Neural cell (in vitro differentiated cells): ENCODE measurements at places on chromosomes 12 and 14. TPM values are rescaled to one million over a fixed set of nuclear protein-coding genes. Genes with fewer than 3 reads are reported as not detected.

The SLC6A15 gene
- polyA plus RNA-seq = 11.4 and 13.3 TPM in 2 replicates

The KRT86 gene
- not detected in 2 replicates for polyA plus RNA-seq

The CLEC12A gene
- polyA plus RNA-seq = not detected in 2 replicates

The KRT78 gene
- not detected in 2 replicates for polyA plus RNA-seq

The SLC7A7 gene
- polyA plus RNA-seq = not detected in 2 replicates

The SERPINA1 gene
- not detected in 2 replicates for polyA plus RNA-seq

The AGAP2 gene
- 19.3 and 24.9 TPM in 2 replicates for polyA plus RNA-seq

The TAS2R9 gene
- 0.32 and 1.6 TPM in 2 replicates for polyA plus RNA-seq

The TFCP2 gene
- 27.0 and 28.6 TPM in 2 replicates for polyA plus RNA-seq

The EML5 gene
- 23.6 and 27.5 TPM in 2 replicates for polyA plus RNA-seq

The BCAT1 gene
- polyA plus RNA-seq = 26.1 and 31.3 TPM in 2 replicates

The FAM186B gene
- polyA plus RNA-seq = not detected in 2 replicates

The DNAJC22 gene
- polyA plus RNA-seq = 0.54 and 1.1 TPM in 2 replicates

The RAD9B gene
- 0.68 and 0.90 TPM in 2 replicates for polyA plus RNA-seq

The TAS2R19 gene
- 5.7 and 11.2 TPM in 2 replicates for polyA plus RNA-seq

The COX8C gene
- not detected in 2 replicates for polyA plus RNA-seq

The GLIPR1L1 gene
- polyA plus RNA-seq = not detected in 2 replicates

The NTN4 gene
- polyA plus RNA-seq = 8.2 and 12.4 TPM in 2 replicates

The UBE2N gene
- polyA plus RNA-seq = 168 and 172 TPM in 2 replicates

The BHLHE41 gene
- 0.12 TPM in 1 of 2 replicates, not detected in the other for polyA plus RNA-seq

The PIWIL1 gene
- not detected in 2 replicates for polyA plus RNA-seq

The SLC8A3 gene
- 2.9 and 5.0 TPM in 2 replicates for polyA plus RNA-seq

The PPP1R1A gene
- polyA plus RNA-seq = 28.9 and 29.6 TPM in 2 replicates

The EIF5 gene
- polyA plus RNA-seq = 165 and 188 TPM in 2 replicates

The SRRM4 gene
- polyA plus RNA-seq = 9.9 and 10.5 TPM in 2 replicates

The SLC25A47 gene
- polyA plus RNA-seq = 0.44 TPM in 1 of 2 replicates, not detected in the other

The TAS2R14 gene
- polyA plus RNA-seq = 13.5 and 14.9 TPM in 2 replicates

The HOTAIR gene
- not detected in 2 replicates for polyA plus RNA-seq

The SYT1 gene
- 103 and 106 TPM in 2 replicates for polyA plus RNA-seq

The CAPZA3 gene
- polyA plus RNA-seq = not detected in 2 replicates

The KLHL33 gene
- polyA plus RNA-seq = not detected in 2 replicates

The FOXG1 gene
- polyA plus RNA-seq = 53.5 and 54.0 TPM in 2 replicates

The MYO1H gene
- polyA plus RNA-seq = 9.2 and 10.6 TPM in 2 replicates

The PELI2 gene
- polyA plus RNA-seq = 4.5 and 5.3 TPM in 2 replicates

The TAMALIN gene
- 5.4 and 6.1 TPM in 2 replicates for polyA plus RNA-seq

The ETFBKMT gene
- polyA plus RNA-seq = 1.0 and 1.7 TPM in 2 replicates

The RNF212B gene
- polyA plus RNA-seq = not detected in 2 replicates

The RESF1 gene
- polyA plus RNA-seq = 37.0 and 57.5 TPM in 2 replicates

The PTGER2 gene
- not detected in 2 replicates for polyA plus RNA-seq

The SGPP1 gene
- polyA plus RNA-seq = 17.1 and 17.7 TPM in 2 replicates

The STYK1 gene
- polyA plus RNA-seq = 0.24 and 0.26 TPM in 2 replicates

The CLEC9A gene
- polyA plus RNA-seq = not detected in 2 replicates
